ENCODE measurements at places on chromosomes 6 and 20.

- no peak for DNase-seq
Measured at GRCh38 chr6:37781788-37782187, 37.7 kb upstream of the ZFAND3 start.

- DNase-seq = no peak
Measured at GRCh38 chr6:100433726-100434435, 30.8 kb downstream of the SIM1 start.

DNA sequence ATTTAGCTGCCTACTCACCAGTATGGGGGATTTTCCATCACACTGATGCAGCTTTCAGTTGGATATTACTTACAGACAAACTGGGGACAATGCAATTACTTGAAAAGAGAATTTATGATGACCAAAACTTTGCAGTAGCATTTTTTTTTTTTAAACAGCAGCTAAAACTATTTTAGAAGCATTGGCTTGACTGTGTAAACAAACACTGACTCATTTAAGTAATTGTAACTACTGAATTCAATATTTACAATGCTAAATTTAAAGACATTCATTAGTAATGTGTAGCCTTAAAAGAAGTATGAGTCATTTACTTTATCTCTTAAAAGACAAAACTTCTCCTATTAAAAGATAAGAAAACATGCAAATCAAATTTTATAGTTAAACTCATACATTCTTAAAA, 295.9 kb upstream of the FERMT1 start:
- no peak for DNase-seq

DNA sequence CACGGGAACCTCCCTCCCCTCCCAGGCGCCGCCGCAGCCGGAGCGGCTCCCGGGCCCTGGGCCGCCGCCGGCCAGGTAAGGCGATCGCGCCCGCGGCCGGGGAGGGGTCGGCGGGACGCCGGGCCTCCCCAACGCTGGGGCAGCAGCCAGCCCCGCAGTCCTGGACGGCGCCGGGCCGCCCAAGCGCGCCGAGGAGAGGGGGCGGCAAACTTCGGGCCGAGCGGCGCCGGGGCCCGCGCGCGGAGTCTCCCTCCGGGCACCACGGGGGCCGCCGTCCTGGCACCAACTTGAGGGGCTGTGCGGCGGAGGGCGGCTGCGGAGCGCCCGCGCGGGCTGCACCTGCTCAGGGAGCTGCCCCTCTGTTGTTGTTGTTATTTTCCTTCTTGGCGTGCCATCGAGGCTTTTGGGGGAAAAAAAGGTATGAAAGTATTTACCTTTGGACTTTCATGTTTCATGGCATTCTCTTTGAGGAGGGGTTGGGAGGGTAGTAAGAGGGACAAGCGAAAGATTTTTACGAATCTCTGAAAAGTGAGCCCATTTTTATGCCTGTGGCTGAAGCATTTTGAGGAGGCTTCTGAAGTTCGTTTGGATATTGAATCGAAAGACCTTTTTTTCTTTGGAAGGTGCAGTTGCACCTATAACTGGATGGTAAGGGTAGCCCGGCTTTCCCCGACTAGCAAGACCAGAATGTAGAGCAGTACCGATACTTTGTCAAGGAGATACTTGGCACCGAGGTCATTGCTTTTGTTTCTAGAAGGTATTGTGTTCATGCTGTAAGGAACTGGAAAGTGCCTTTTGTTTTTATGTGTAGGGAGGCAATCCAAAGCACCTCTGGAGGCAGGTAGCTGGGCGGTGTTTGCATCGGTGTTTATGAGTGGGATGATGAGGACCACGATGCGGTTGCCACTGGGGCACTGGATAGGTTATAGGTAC, at the start of gene RNF182:
Gene RNF182 (plus strand): TSS at position 4 of the 933 bp plus-strand sequence. CDS start 52,168 bp downstream, outside the sequence.
- DNase-seq = no peak

GRCh38 chr6:147135211-147135681, 69.0 kb upstream of the STXBP5 start:
- no peak for DNase-seq

GRCh38 chr6:106099235-106099537, 13.1 kb downstream of the PRDM1 start:
- DNase-seq = no peak

DNA sequence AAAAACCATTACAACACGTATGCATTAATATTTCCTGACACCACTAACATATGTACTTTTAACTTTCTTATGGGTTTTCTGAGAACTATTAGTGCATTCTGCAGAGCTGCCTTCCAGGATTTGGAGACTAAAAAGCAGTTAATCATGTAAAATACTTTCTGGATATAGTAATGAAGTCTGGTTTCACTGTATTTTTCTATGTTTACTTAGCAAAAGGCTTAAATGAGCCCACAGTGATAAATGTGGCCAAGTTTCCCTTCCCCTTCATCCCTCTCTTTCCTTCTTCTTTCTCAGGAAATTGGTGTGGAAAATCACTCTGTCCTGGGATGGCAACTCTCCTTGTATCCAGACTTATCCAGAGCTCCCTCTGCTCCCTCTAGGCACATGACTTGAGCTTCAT, 29.7 kb upstream of the ENPP1 start:
- no peak for DNase-seq

DNA sequence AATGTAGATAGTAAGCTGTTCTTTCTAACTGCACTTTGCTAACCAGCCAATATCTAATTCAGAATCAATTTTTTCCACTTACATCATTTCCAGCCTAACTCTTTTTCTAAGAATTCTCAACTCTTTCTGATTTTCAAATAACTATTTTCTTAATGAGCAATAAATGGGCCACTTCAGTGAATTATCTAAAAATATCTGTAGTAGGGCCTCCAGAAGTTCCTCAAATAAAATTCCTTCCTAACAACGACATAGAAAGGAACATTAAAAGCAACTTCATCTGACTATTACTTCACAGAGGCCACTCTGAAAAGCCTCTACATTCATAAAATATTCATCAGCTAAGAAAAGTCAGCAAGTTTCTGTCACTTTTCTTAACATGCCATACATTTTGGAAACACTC, 4.8 kb downstream of the COL12A1 start:
- DNase-seq = no peak

DNA sequence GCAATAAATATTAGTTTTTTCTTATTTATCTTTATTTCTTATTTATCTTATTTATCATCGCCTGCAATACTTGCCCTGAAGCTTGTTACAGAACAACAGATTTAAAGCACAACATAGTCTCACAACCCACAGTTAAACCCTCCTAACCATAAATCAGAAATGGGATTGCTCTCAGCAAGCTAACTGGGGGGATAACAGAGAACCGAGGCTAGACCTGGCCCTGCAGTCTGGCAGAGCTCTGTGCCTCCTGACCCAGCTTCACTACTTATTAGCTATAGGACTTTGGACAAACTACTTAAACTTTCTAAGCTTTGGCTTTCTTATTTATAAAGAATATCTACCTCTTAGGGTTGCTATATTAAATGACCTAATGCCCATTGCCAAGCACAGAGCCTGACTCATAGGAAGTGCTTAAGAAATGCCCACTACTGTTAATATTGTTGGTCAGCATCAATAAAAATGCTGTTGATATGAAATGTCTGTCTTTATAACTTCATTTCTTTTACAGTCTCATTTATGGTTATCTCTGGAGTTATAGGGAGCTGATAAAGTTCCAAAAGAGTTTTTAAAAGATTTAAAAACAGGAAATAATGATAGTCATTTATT, 87.9 kb upstream of the BEND6 start:
- DNase-seq = no peak

DNA sequence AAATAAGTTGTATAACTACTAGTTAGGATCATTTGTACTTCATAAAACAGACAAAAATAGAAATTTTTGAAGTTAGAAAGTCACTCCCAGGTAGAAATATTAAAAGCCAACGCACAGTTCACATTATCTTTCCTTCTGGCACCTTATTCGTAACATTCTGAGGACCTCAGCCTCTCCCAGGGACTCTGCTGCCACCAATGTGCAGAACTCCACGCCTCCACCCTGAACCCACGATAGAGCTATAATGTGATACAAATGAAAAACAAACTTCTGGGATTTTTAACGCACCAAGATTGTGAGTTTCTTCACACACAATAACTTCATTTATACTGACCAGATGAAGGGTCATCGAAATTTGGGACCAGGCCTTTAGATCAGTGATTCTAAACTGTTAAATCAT, 9.5 kb downstream of the BMP7 start:
- no peak for DNase-seq

DNA sequence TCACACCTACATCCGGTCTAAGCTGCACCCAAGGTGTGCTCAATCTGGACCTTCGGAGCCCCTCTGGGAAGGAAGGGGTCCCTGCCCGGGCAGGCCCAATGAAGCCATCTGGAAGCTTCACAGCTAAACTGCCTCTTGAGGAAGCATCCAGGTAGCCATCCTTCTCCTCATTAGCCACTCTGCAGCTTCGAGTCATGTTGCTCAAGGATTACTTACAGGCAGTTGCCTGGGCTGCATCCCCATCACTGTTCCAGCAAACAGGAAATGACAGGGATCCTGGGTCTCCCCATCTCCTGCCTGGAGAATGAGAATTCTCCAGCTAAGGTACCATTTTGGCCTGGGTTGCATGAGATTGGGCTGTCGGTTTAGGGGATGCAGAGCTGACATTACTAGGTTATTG, 91.7 kb downstream of the ERMARD start:
- no peak for DNase-seq

GRCh38 chr6:42627674-42628073, 63.8 kb downstream of the UBR2 start:
- DNase-seq = no peak

DNA sequence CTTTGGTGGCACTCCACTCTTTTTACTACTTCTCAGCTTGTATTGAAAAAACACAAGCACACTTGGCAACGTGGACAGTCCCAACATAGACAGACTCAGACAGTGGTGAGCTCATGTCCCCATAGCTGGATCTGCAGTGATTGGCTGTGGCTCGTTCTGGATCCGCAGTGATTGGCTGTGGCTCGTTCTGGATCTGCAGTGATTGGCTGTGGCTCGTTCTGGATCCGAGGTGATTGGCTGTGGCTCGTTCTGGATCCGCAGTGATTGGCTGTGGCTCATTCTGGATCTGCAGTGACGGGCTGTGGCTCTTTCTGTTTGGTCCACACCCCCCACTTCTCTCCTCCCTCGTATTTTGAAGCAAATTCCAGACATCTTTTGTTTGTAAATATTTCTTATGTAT, 28.0 kb downstream of the OSBPL2 start:
- no peak for DNase-seq

- no peak for DNase-seq
Measured at GRCh38 chr6:55437141-55437540, 109.9 kb downstream of the GFRAL start.

GRCh38 chr6:149727793-149728498, 10.0 kb upstream of the LATS1 start:
- no peak for DNase-seq

DNA sequence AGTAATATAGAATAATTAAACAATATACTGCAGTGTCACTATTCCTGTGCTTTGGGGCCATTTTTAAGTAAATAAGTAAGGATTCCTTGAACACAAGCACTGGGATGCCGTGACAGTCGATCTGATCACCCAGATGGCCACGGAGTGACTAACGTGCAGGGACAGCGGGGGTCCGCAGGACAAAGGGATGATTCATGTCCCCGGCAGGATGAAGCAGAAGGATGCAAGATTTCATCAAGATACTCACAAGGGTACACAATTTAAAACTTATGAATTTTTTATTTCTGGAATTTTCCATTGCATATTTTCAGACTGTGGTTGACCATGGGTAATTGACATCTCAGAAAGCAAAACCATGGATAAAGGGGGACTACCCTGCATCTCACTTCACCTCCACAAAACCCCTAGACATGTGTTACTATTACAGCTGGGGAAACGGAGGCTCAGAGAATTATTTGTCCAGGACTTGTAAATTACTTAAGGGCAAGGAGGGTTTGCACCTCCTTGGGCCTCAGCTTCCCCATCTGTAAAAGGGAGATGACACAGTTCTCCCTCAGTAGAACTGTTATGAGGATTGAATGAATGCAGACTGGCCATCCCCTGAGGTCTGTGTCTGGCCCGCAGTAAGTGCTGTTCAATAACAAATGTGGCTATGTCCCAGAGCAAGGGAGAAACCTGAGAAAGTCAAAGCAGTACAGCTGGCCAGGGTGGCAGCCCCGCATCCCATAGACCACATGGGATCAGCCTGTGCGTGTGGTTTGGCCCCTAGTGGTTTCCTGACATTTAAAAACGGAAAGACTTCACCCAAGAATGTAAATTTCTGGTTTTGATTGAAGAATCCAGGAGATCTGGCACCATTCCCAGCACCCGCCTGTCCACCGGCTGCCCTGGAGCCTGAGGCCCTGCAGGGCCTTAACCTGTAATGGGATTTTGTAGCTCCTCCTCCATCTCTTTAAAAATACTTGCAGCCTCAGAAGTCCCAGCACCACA, 235.5 kb downstream of the BMP7 start:
- peak; percentile 25 for DNase-seq

GRCh38 chr6:155056756-155057155, 61.6 kb downstream of the TIAM2 start:
- no peak for DNase-seq

- peak; percentile 31 for DNase-seq
Measured at GRCh38 chr20:47725248-47725973, 59.9 kb downstream of the SULF2 start.

- DNase-seq = no peak
Measured at GRCh38 chr20:33945391-33946081, 48.2 kb upstream of the RALY start.

GRCh38 chr6:126949786-126950185, 168.7 kb upstream of the RSPO3 start:
- DNase-seq = no peak

GRCh38 chr6:138162111-138162954, 594 bp downstream of the ARFGEF3 start:
- no peak for DNase-seq

- DNase-seq = no peak
Measured at GRCh38 chr6:130188207-130188899, 34.4 kb downstream of the SAMD3 start.

GRCh38 chr6:8236956-8237355, 134.6 kb upstream of the EEF1E1 start:
- no peak for DNase-seq

GRCh38 chr6:28334286-28335039, 1.5 kb downstream of the ZSCAN31 start:
- DNase-seq = no peak

DNA sequence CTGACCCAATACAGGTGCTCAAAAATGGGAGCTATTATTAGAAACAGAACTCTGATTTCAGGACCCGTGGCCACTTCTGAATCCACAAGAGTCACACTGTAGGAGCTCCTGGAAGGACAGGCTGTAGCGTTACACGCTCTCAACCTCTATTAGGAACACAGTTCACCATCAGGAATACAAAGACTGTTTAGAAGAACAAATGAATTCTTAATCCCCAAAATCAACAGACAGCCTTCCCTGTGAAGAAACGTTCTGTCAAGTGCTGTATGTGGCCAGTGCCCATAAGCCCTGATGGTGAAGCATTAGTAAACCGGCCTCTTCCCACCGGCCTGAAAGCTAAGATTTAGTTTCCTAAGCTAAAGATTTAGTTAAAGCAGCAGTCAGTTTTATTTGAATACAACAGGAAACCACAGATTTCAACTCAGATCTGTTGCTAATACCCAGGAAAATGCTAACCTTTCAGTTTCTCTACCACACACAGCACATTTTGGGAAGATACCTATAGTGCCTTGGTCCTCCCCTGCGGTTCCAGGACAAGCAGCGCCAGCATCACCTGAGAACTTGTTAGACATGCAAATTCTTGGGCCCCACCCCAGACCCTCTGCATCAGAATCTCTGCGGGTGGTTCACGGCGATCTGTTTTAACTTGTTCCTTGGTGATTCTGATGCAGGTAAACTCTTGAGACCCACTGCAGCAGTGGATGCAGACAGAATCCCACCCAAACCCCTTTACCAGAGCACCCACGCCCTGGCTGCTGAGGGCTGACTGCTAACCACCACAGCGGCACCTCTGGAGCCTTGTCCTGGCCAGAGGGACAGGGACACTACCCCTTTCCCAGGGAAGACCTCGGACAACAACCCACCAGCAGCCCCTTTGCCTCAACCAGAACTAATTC, 33.4 kb downstream of the MTRES1 start:
- no peak for DNase-seq

Measured in SW 1271 (cell line).